Stimulated activated CD8-positive, alpha-beta memory T cell treated with anti-CD3 and anti-CD28 coated beads, Interleukin-4, amount 100 ng/mL, for 1 hour (primary cell): ENCODE measurements at places on chromosomes 6 and 20.
A peak's percentile ranks its signal among the peaks of the same experiment; 100 is the strongest.

- DNase-seq = no peak
Observed at GRCh38 chr20:13865791-13866351, 81.0 kb downstream of the NDUFAF5 start.

GRCh38 chr6:137363805-137364138 lies 130.4 kb downstream of the OLIG3 start:
- DNase-seq = no peak

GRCh38 chr6:78864957-78865356 lies 2.4 kb upstream of the IRAK1BP1 start:
- DNase-seq = no peak

GRCh38 chr20:49924247-49924646 lies 8.9 kb upstream of the SPATA2 start:
- no peak for DNase-seq

DNA sequence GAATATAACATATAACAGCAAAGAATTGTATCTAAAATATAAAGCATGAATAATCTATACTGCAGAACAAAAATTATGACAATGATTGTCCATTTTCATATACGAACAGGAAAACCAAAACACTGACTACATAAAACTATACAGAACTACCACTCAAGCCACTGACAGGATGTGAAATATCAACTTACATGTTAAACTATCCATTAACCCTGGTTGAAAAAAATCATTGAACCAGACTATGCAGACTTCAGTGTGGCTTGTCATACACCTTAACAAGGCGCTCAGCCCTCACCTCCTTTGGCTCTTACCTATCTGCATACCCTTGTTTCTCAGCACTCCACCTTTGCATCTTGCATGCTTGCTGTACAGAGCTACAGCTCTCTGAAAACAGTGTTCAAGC lies 34.9 kb downstream of the ASCC3 start:
- no peak for DNase-seq

- no peak for DNase-seq
Observed at GRCh38 chr6:152259234-152259633, 377.9 kb downstream of the SYNE1 start.

- no peak for DNase-seq
Observed at GRCh38 chr6:139653111-139653510, 278.7 kb upstream of the CITED2 start.

GRCh38 chr20:39474879-39475278 lies 512.7 kb downstream of the DHX35 start:
- DNase-seq = no peak

- DNase-seq = no peak
Observed at GRCh38 chr6:63140114-63140513, 71.2 kb upstream of the FKBP1C start.

GRCh38 chr6:125789576-125790357 lies 993 bp upstream of the NCOA7 start:
- DNase-seq = peak; percentile 10

GRCh38 chr6:47306887-47307286 lies 2.8 kb downstream of the TNFRSF21 start:
- no peak for DNase-seq

- no peak for DNase-seq
Observed at GRCh38 chr6:106163966-106164877, 78.1 kb downstream of the PRDM1 start.

DNA sequence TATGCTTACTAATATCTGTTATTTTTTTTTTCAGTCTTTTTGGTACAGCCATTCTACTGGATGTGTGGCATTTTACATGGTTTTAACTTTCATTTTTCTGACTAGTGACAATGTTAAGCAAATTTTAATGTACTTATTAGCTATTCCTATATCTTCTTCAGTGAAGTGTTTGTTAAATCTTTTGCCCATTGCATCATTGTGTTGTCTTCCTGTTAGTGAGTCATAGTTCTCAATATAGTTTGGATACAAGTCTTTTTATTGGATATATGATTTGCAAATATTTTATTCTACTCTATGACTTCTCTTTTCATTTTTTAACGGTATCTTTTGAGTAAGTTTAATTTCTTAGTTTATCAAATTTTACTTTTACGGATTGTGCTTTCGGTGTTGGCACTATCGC lies 519.4 kb downstream of the CDKAL1 start:
- DNase-seq = no peak

DNA sequence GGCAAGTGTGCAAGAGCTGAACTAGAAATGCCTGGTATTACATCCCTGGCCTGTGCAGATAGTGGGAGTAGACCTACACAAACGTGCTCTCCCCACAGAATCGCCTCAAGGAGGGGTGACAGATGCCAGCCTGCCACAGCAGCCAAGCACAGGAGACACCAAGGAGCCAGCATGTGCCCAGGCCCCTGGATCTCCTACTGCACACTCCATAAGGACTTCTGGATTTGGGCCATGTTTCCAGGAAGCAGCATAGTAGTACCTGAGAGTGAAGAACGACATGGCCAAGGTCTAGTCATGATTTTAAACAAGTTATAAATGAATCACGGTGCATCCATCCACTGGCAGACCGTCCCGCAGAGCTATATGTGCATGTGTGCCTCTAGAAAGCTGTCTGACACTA lies 232.2 kb downstream of the SYNDIG1 start:
- no peak for DNase-seq

DNA sequence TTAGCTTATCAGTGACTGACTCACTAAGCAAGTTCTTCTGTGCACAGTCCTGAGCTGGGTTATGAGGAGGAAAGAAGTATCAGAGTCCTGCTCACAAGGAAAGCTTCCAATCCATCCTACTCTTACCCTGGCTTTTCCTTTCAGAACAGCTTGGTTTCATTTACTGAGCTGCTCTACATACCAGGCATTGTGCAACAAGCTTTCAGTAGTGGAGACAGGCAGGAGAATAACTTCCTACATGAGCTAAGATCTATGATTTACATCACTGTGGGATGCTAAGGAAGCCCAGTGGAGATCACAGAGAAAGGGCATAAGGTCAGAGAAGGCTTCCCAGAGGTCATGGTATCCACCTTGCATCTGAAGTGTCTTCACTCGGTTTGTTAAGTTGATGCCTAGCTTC lies 144.5 kb downstream of the MAP3K7 start:
- DNase-seq = no peak

DNA sequence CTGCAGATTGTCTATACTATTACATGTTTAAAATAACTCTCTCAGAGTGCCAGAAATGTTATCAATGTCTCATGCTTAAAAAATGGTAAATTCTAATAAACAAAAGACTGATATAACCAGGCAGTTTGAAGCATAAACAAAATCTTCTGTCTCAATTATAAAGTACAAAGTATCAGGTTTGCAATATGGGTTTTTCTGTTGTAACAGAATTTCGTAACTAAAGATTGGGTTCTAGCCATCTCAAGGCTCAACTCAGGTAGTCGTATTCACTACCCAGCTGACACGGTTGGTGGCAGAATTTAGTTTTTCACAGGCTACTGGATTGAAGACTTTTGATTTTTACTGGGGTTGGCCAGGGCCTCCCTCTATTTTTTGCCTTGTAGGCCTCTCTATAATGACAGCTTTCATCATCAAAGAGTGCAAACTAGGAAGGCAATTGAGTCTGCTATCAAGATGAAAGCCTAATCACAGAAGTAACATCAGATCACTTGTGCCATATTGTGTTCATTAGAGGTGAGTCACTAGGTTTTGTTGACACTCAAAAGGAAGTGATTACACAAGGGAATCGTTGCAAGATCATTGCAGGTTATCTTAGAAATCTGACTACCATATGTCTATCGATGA lies 3.6 kb downstream of the CYP39A1 start:
- no peak for DNase-seq

GRCh38 chr20:9912858-9913434 lies 74.1 kb upstream of the PAK5 start:
- DNase-seq = no peak

GRCh38 chr6:7224731-7225130 lies 88.3 kb downstream of the SSR1 start:
- DNase-seq = no peak

DNA sequence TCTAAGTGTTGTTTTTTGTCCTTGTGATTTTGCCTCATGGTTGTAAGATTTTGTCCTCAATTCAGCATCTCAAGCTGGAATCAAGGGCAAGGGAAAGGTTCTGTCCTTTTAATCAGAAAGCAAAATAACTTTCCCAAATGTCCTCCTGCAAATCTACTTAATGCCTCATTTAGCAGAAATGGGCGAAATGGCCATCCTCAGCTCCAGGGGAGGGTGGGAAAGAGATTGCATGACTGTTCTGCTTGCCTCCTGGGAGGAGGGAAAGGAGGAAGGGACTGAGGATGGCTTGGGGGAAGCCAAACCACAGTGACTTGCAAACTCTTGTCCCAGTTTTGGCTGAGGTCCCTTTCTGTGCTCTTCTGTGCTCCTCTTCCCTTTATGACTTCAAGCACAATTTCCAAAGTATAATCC lies 43.4 kb downstream of the TNFAIP3 start:
- no peak for DNase-seq

GRCh38 chr6:3247255-3248146 lies 11.2 kb upstream of the PSMG4 start:
- no peak for DNase-seq

DNA sequence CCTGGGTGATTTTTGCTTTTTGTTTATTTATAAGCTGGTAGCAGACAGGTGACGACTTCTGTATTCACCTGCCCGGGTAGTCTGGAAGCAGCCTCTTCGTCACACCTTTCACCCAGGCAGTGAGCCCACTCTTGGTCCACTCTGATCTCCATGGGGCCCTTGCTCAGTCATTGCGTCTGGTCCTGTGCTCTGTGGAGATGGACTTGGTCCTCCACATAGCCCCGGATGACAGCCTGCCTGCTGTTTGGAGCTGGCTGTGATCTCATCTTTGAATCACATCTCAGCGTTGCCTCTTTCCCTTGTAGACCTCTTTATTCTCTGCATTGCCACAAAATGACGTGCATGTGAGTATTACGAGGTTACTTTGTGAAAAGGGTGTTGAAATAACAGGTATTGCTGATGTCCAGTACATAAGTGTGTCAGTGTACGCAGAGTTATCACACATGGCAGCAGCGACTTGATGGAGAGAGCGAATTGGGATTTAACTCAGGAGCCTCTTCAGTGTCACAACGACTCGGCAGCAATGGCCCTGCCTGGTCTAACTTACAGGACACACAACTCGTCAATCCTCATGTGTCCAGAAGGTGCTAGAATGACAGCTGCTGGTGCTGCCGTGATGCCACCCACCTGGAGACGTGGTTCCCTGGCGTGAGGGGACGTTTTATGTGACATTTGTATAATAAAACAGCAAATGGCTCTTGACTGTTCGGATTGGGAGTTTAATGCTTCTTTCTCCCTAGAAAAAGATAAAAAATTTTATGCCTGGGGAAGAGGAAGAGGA lies 24.2 kb upstream of the FRMD1 start:
- no peak for DNase-seq

DNA sequence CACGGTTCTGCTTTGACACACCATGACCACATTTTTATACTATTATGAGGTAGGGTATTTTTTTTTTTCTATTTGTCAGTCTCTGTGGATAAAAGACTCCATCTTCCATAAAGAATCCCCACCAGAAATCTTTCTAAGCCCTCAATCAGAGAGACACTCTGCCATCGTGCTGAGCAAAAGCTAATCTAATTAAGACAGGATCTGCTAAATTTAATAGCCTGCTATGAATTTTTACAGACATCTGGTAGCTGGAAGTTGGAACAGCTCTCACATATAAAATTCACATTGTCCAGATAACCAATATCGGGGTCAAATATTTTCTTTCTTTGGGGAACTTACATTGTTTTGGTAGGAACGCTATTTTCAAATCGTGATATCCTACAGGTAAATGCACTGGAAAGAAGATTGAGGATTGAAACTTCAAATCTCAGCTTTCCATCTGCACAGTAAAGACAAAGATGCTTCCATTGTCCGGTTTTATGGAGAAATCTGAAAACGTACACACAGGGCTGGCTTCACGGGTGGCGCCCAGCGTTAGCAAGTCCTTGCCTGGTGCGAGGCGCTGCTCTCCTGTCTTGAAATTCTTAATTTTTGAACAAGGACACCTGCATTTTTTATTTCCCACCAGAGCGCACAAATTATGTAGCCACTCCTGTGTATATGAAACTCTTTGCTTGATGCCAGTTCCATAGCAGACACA lies 573.8 kb upstream of the NOX3 start:
- no peak for DNase-seq

GRCh38 chr6:148890652-148891404 lies 144.0 kb downstream of the UST start:
- no peak for DNase-seq

- no peak for DNase-seq
Observed at GRCh38 chr20:22825546-22825945, 209.6 kb upstream of the SSTR4 start.

DNA sequence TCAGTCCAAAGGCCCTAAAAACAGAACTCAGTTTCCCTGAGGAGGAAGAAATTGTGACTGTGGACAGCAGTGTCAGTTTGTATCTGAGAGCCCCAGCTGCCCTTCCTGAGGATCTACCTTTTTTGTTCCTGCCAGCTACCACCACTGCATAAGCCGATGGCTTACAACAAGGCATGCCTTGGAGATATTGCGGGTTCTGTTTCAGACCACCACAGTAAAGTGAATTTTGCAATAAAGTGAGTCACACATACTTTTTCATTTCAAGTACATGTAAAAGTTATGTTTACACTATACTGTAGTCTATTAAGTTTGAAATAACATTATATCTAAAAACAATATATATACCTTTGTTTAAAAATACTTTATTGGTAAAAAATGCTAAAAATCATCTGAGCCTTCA lies 9.6 kb upstream of the CST3 start:
- no peak for DNase-seq

GRCh38 chr6:97095311-97095850 lies 170.9 kb downstream of the KLHL32 start:
- DNase-seq = no peak

GRCh38 chr20:49710971-49711666 lies 2.6 kb downstream of the B4GALT5 start:
- no peak for DNase-seq

DNA sequence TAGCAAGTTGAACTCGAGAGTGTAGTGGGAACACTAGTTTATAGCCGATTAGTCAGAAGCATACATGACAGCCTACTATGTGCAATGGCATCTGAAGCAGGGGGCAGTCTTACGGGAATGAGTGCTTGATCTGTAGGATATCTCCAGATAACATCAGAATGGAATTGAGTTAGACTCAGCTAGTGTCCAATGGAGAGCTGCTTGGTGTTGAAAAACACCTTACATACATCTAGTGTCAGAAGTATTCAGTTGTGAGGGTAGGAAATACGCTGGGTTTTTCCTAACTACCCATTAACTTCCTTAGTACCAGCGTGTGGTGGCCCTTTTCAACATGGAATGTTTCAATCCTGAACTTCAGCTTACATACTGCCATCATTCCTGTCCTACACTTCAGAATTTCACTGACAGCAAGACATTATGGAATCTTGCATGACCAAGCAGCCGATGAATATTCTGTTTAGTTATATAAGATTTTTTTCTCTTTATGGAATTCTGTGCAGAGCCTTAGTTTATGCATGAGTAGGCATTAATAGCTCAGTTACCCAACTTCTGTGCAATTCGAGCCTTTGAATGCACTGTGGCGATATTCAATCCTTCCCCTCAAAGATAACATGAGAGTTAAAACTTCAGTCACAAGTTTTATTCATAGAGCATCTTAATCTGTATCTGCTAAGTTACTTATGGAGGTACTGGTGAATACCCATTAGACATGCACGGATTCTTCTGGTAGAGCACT lies 218.6 kb upstream of the MOCS1 start:
- DNase-seq = no peak

GRCh38 chr6:147401779-147402178 lies 106.7 kb upstream of the SAMD5 start:
- DNase-seq = no peak
